A549 treated with GW870086 at 1 μM for 4 hours (cell line): ENCODE measurements at places on chromosomes 7 and 10. TPM values are rescaled to one million over a fixed set of nuclear protein-coding genes. Genes with fewer than 3 reads are reported as not detected.

PAX4 gene
- not detected in 5 replicates for total RNA-seq

NACAD gene
- 0.10 to 0.28 TPM (median 0.23 TPM) in 5 replicates for total RNA-seq

PTPRZ1 gene
- total RNA-seq = not detected in 5 replicates

SORCS1 gene
- not detected in 5 replicates for total RNA-seq

COPS6 gene
- 151 to 191 TPM (median 180 TPM) in 5 replicates for total RNA-seq

C7orf57 gene
- 0.18 to 0.79 TPM (median 0.26 TPM) in 5 replicates for total RNA-seq

ZPBP gene
- total RNA-seq = not detected in 5 replicates

ADAM22 gene
- 0.12 to 0.43 TPM (median 0.21 TPM) in 5 replicates for total RNA-seq

CYP2C19 gene
- total RNA-seq = 0.05 TPM in 1 of 5 replicates, not detected in the others

TMEM229A gene
- total RNA-seq = not detected in 5 replicates

ACHE gene
- 2.2 to 3.0 TPM (median 2.8 TPM) in 5 replicates for total RNA-seq

WDR11 gene
- total RNA-seq = 17.9 to 26.6 TPM (median 22.8 TPM) in 5 replicates

MKX gene
- not detected in 5 replicates for total RNA-seq

PLXDC2 gene
- 0.02 to 0.06 TPM (median 0.03 TPM) in 3 of 5 replicates, not detected in the others for total RNA-seq

CYP2C8 gene
- total RNA-seq = not detected in 5 replicates

CLEC2L gene
- total RNA-seq = 0.44 TPM in 1 of 5 replicates, not detected in the others

MYH16 gene
- 0.32 to 0.70 TPM (median 0.39 TPM) in 5 replicates for total RNA-seq

CACNA2D1 gene
- total RNA-seq = 4.4 to 10.4 TPM (median 7.6 TPM) in 5 replicates

ARMC10 gene
- 28.0 to 39.3 TPM (median 36.4 TPM) in 5 replicates for total RNA-seq

SFTPA1 gene
- total RNA-seq = not detected in 5 replicates

UFSP1 gene
- 3.9 to 6.9 TPM (median 5.1 TPM) in 5 replicates for total RNA-seq

OR2A5 gene
- total RNA-seq = not detected in 5 replicates

ZNF736 gene
- 0.02 to 0.23 TPM in 2 of 5 replicates, not detected in the others for total RNA-seq
